CD4-positive, alpha-beta memory T cell (primary cell): ENCODE measurements at places on chromosomes 5 and 9.

DNA sequence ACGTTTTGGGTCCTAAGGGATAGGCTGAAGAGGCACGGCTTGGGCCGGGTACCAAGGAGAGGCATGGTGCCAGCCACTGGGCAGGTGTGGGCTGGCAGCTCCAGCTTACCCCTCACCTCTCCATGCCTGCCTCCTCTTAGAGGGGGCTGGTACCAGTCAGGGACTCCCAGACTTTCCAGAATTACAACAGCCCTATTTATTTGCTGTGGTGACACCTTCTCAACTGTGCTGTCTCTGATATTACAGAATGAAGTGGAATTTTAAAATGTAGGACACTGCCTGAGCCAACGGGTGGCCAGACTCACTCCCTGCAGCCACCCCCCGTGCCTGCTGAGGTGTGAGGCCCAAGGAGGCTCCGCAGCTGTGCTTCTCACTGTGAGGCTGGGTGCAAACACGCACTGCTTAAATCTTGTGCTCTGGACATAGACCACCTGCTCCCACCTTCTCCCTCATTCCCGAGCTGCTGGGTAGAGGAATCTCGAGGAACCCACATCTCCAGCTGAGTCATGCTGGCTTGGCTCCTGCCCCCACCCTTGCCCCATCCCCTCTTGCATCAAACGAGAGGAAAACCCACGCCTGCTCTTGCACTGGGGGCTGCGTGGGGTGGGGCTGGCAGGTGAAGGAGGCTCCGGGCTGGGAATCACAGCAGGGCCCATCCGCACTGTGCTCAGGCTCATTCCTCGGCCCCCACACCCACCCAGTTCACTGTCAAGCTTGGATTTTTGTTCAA lies 47.9 kb downstream of the PRRT1B start:
- no peak for DNase-seq

GRCh38 chr5:7794311-7794710 lies 56.6 kb downstream of the CFAP90 start:
- DNase-seq = no peak

DNA sequence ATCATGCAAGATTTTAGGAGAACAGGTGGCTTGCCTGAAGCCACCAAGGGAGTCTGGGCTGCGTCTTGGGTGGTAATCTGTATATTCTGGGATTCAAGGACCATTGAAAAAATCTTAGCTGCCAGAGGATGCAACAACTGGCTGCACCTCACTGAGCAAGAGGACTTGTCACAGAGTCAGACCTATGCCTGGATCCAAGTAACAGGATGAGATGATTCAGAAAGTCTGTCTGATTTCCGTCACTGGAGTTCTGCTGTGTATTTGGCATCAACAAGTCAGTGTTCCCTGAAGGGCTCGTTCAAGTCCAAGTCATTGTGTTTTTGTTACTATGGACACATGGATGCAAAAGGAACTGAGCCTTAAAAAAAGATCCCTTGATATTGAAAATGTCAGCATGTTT lies 37.8 kb upstream of the CARTPT start:
- no peak for DNase-seq

GRCh38 chr5:126568206-126568755 lies 26.7 kb downstream of the ALDH7A1 start:
- no peak for DNase-seq

GRCh38 chr5:61304590-61305381 lies 27.3 kb upstream of the ZSWIM6 start:
- DNase-seq = no peak

DNA sequence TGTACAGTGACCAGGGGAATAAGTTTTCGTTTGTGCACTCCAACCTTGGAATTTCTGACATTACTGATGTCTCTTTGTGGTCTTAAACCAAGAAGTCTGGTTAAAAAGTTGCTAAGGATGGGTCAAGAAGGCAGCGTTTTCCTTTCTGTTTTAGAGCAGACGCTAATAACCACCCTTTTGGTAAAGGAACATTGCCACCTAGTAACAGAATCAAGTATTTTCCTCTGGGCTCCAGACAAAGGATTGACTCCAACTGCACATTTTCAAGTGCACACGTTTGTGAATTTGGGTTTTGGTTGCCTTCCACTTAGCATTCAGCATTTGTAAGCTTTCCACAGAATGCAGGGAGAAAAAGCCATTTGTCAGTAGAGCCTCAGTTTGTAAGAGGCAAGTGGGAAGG lies 22.2 kb upstream of the CEP78 start:
- DNase-seq = peak; percentile 39

DNA sequence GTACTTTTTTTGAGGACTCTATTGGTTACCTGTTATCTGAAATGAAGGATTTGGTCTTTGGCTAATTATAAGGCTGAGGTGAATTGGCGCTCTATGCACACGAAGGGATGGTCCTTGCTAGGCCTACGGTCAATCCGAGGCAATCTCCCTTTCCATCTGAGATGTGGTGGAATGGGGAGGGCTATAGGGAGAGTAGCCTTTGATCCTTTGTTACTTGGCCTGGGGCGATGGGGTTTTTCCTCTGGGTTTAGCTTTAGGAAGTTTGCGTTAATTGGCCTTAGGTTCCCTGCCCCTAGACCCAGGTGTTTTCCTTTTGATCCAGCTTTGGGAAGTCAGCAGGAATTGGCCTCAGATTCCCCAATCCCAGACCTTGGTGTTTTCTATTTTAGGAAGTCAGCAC lies 102.1 kb upstream of the C9orf72 start:
- no peak for DNase-seq
